ENCODE measurements at places on chromosomes 11 and 22. TPM values are rescaled to one million over a fixed set of nuclear protein-coding genes. Genes with fewer than 3 reads are reported as not detected.

RFPL1 gene
- total RNA-seq = not detected

TRIM49C gene
- total RNA-seq = not detected

TMEM191C gene
- 1.2 TPM for total RNA-seq

SPCS2 gene
- 233 TPM for total RNA-seq

BAIAP2L2 gene
- total RNA-seq = 5.1 TPM

OR6A2 gene
- not detected for total RNA-seq

NTM gene
- total RNA-seq = not detected

MS4A12 gene
- not detected for total RNA-seq

ELF5 gene
- not detected for total RNA-seq

PRG2 gene
- total RNA-seq = not detected

LRRC32 gene
- 0.07 TPM for total RNA-seq

KCNK4 gene
- not detected for total RNA-seq
